Bladder microvascular endothelial cell (primary cell): ENCODE measurements at places on chromosomes 6 and 20. TPM values are rescaled to one million over a fixed set of nuclear protein-coding genes. Genes with fewer than 3 reads are reported as not detected.

The PTCRA gene
- total RNA-seq: not detected in 2 replicates

The CENPB gene
- total RNA-seq: 76.7 and 79.2 TPM in 2 replicates

The TDP2 gene
- total RNA-seq: 18.1 and 27.6 TPM in 2 replicates

The NKAIN2 gene
- total RNA-seq: not detected in 2 replicates

The AKAP12 gene
- total RNA-seq: 143 and 553 TPM in 2 replicates

The BEND6 gene
- total RNA-seq: under 0.01 and 0.19 TPM in 2 replicates

The DPPA5 gene
- total RNA-seq: not detected in 2 replicates

The HLA-DPA1 gene
- total RNA-seq: 10.8 and 12.3 TPM in 2 replicates

The TRIM10 gene
- total RNA-seq: not detected in 2 replicates

The DDRGK1 gene
- 25.9 and 45.1 TPM in 2 replicates for total RNA-seq

The THEMIS gene
- not detected in 2 replicates for total RNA-seq

The FHL5 gene
- total RNA-seq: 0.32 TPM in 1 of 2 replicates, not detected in the other

The GTF2H4 gene
- total RNA-seq: 7.6 and 21.7 TPM in 2 replicates
